ENCODE measurements at places on chromosomes 16 and 17. TPM values are rescaled to one million over a fixed set of nuclear protein-coding genes. Genes with fewer than 3 reads are reported as not detected.

The SULT1A4 gene
- 2.0 TPM for total RNA-seq

The GRIN2C gene
- total RNA-seq: 0.10 TPM

The HSF4 gene
- 11.0 TPM for total RNA-seq

DNA sequence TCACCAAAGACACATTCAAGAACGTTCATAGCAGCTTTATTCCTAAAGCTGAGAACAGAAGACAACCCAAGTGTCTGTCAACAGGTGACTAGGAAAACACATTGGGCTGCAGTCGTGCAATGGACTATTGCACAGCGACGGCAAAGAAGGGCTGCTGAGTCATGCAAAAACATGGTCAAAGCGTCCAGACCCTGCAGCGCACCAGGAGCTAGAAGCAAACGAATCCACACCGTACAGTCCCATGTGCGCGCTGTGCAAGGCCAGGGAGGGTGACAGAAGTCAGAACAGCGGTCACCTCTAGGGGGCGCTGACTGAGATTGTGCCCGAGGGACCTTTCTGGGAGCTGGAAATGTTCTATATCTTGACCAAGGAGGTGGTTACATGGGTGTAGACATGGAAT lies 266.4 kb downstream of the MAF start:
- no peak for DNase-seq

GRCh38 chr17:40311575-40311974 lies 2.6 kb downstream of the RARA start:
- DNase-seq: no peak

DNA sequence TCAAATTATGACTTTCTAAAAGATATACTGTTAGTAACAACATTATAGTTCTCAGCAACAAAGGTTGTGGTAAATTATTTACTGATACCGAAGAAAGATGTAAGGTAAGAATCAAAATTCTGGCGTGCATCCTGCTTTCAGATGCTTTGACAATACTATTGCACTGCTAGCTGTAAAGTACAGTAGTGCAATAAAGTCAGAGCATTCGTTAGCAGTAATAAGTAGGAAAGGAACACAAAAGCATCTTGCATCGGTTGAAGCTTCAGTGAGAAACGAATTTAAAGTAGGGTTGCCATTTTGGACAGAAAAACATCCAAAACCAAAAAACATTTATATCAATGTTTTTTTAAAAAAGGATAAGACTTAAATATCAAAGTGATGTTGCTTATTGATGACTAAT lies 4.0 kb downstream of the SKA2 start:
- DNase-seq: no peak

GRCh38 chr17:43661699-43662412 lies at the start of gene MEOX1:
TSS of gene MEOX1 (minus strand) at chr17:43661922. CDS start at chr17:43661534, 388 bp downstream.
- DNase-seq: peak; percentile 80

GRCh38 chr16:9800186-9800738 lies 382.0 kb downstream of the GRIN2A start:
- DNase-seq: no peak
